ENCODE measurements at places on chromosomes 7 and 10.

DNA sequence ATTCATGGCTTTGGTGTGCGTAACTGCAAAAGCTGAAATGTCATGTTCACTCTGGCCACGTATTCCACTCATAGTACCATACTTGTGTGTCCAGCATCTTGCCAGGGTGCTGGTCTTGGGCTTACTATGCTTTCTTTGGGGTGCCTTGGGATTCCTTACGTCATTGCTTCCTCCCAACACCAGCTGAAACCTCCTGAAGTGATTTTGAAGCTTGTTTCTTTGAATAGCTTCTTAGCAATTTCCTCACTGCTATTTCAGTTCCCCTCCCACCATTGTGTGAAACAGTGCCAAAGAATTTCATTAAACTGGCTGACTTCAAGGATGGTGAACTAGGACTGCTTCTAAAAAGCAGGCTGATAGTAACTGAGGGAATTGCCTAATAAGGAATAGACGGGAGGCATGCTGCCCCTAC is 36.9 kb downstream of the ENTPD1 start:
- no peak for DNase-seq

- no peak for DNase-seq
These were observed 48.6 kb upstream of the MKI67 start for GRCh38 chr10:128174581-128175559.

- no peak for DNase-seq
These were observed 10.7 kb upstream of the INSYN2A start for GRCh38 chr10:127207081-127207480.

DNA sequence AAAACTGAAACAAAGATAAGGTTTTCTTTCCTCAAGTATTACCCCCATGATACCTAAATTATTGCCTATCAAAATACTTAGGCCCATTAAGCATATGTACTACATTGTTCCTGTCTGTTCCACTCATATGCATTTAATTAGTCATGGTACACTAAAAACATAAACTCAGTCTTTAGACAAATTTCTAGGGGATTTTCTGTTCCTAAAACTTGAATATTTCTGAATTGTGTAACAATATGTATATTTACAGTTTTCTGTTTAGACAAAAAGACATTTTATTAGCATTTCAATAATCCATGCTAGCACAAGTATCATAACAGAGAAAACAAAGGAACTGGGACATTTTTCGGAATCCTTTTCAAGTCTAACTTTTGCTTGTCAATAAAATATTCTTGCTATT is 234.2 kb downstream of the CRPPA start:
- DNase-seq = no peak

DNA sequence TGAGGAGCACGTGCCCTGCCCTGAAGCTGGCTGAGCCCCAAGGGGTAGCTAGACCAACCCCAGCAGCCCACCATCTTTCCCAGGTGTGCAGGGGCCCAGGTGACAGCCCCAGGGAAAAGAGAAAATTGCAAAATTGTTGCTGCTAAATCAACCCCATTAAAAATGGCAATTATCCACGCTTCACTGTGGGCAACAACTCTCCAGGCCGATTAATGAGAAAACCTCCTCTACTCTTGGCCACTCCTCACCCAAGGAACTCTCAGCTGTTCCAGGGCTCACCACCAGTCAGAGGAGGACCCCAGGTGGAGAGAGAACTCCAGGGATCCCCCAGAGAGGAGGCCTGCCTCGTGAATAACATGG is 516.1 kb upstream of the MGMT start:
- no peak for DNase-seq

DNA sequence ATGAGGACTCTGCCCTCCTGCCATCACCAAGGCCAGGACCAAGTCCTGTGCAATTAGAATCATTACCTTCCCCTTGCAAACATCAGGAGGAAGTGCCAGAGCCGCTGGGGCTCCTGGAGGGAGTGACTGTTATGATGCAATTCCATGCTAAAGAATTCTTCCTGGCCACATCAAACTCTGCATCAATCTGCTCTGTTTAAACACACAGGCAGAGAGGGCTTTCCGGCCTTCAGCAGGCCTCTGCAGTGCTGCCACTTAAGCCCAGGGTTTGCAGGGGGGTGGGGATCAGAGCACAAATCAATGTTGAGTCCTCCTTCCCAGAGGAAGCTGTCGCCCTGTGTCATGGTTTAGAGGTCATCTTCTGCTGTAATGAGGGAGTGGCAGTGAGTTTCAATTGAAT is 58.1 kb downstream of the CTBP2 start:
- DNase-seq = no peak

DNA sequence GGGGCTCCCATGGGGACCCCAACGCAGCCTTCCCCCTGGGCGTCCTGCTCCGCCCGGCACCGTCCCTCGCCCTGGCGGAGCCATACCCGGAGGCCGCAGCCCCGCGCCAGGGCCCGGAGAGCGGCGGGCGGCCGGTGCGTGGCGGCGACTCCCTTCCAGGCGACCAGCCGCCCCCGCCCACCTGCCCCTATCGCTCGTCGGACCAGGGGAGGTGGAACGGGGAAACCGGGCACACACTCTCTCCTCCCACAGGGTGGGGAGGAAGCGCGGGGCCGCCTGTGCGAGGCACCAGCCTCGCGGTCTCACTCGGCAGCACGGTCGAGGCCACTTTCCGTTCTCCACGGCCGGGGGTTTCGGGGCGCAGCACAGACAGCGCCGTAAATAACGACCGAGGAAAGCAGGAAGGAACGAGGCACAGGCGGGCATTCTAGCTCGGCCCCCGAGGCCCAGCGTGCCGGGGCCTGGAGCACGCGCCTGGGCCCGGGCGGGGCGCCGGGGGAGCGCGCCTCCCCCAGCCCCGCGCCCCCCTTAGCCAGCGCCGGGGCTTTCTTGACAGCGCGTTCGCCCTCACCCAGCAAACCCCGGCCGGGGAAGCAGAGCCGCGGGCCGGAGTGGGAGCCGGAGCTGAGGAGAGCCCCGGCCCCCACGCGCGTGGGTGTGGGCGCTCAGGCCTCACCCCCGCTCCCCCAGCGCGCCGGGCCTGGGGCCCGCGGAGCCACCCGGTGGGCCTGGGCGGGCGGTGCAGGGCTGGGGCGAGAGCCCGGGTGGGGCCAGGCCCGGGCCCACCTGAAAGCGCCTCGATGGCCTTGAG is 936 bp downstream of the IGF2BP3 start:
- DNase-seq = peak; percentile 40

DNA sequence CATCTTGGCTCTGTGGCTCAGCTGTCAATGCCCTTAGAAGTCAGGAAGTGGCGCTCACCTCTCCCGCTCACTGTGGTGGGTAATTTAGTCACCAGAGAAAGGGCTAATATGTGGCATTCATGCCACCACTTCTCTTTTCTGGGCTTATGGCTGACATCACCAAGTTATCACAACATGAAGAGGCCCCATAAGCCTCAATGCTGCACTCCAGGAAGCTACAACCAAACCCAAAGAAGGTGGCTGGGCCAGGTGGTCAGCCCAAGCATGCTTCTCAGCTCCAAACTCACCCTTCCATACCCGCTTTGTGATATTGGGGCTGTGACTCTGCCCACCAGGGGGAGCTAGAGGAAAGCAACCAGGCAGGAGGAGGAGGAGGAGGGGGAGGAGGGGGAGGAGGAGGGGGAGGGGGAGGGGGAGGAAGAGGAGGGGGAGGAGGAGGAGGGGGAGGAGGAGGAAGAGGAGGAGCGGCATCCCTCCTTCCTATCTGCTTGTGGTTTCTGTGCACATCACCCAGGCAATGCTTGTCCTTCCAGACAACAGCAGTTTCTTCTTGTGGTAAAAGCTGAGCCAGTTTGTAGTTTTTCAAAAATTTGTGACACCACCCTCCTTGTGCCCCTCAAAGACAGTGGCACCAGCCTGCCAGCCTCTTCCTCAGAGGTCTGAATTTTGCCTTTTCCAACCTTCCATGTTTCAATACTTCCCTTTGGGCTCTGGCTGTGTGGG is 42.1 kb downstream of the CYP26A1 start:
- peak; percentile 74 for DNase-seq

- DNase-seq = no peak
These were observed 61.3 kb upstream of the CAV2 start for GRCh38 chr7:116438267-116438666.

All from activated CD4-positive, alpha-beta T cell treated with anti-CD3 and anti-CD28 coated beads for 4 hours (primary cell).